ENCODE measurements at places on chromosomes 7 and 10.

- DNase-seq: no peak
Observed at GRCh38 chr10:93393211-93393610, 88.9 kb downstream of the MYOF start.

GRCh38 chr7:22427104-22427503 lies 70.2 kb upstream of the RAPGEF5 start:
- no peak for DNase-seq

DNA sequence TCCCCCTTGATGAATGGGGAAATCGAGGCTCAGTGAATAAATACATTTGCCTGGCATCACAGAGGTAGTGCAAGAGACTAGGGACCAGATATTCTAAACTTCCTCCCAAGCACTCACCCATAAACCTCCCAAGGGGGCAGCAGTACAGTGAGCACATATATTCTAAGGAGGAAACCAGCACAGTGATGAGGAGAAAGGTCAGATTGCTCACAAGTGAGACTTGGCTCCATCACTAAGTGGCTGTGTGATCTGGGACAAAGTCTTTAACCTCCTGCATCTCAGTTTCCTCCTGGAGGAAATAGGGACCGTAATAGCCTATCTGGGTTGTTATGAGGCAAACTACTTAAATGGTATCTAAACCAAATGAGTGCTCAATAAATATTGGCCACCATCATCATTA lies 4.3 kb downstream of the PLXNA4 start:
- DNase-seq: no peak

- no peak for DNase-seq
Observed at GRCh38 chr7:92131764-92132330, 2.4 kb downstream of the CYP51A1 start.

- DNase-seq: no peak
Observed at GRCh38 chr10:71285180-71285545, 33.9 kb upstream of the SLC29A3 start.

DNA sequence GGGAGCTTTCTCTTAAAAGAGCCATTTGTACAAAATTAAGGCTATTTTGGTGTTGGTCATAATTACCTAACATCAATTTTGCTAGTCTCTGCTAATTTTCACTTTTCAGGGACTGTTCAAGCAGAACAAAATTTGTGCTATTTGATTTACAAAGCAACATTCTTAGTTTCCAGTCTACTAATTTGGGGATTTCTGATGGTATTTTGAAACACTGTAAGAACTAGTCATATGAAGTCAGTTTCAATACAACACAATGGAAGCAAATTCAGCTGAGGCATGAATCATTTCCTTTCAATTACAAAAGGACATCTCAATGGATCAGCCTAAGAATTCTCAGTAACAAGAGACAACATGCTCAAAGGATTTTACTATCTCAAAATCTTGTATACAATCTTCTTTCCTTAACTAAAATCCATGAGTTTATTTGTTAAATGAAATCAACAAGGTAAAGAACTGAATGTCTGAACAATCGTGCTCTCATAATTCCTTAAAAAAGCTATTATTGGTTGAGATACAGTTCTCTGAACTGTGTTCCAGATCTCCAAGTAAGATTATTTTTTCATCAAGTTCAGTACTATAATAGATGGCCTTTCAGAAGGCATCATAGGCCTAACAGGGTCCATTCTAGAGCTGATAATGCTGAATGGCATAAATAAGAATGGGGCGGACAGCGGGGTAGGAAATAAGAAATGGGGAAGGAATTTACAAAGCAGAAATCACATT lies 144.6 kb downstream of the NRCAM start:
- no peak for DNase-seq

DNA sequence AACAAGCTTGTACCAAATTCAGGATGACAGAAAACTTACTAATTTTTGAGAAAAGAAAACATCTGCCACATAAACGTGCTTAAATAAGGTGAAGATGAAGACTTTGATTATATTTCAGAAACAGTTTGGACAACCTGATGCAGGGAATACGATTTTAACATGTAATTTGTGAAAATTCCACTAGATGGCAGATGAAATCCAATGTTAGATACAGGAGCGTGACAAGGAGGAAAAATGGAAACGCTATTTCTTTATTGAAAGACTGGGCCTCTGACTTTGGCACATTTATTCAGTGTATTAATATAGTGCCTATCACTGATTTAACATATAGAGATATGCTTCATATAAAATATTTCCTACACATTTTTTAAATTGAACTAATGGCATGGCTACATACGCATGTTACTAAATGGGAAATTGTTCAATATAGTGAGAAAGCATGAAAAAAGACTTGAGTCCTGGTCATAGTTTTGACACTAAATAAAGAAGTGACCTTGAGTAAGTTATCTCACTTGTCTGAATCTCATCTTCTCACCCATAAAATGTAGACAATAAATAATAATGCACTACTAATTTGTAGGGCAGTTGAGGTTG lies 60.7 kb downstream of the CD36 start:
- peak; percentile 16 for DNase-seq

DNA sequence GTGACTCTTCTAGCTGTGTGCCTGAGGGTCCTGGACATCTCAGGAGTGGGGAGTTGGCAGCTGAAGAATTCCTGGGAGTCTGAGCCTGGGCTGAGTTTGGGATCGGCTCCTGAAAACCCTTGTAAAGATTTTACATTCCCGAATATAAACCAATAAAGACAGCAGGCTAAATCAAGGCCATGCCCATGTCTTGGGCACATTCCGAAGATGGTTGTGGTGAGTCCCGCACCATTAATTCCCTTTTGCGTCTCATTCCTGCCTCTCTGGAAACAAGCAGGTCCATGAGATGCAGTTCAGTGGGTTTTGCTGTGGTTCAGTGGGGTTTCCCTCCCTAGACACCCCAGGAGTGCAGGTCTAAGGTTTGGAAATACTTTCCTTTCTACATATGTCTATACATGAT lies 90.9 kb downstream of the COL26A1 start:
- DNase-seq: no peak

DNA sequence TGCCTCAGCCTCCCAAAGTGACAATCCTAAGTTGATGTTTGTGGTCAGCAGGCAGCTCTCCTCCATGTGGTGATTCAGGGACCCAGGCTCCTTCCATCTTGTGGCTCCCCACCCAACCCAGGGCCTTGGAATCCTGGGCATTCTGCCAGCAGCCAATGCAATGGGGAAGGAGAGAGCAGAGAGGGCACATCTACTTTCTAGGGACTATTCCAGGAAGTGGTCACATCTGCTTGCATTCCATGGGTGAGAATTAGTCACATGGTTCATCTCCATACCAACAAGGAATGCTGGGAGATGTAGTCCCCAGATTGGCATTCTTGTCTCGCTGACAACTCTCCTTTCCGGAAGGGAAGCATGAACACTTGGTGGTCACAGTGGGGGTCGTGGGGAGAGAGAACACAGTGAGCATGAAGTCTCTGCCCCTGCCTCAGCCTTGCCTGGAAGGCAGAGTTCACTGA lies 9.9 kb upstream of the SRRM3 start:
- no peak for DNase-seq

DNA sequence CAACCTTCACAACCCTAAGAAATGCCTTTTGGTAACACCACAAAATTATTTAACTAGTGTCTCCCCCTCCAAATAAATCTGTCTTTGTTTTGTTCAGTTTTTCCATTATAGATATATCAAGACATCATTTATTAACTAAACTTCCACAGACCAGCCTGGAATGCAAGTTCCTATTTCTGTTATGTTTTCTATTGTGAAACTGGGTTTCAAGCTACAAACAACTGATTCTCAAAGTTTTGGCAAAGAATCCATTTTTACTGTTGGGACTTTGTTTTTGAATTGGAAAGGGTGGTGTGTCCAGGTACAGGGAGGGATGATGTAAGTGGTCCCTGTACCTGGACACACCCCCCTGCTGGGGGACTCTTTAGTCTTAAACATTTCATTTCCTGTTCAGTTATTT lies 36.2 kb downstream of the STAMBPL1 start:
- no peak for DNase-seq

GRCh38 chr7:93949423-93949822 lies 27.9 kb downstream of the GNG11 start:
- DNase-seq: no peak

DNA sequence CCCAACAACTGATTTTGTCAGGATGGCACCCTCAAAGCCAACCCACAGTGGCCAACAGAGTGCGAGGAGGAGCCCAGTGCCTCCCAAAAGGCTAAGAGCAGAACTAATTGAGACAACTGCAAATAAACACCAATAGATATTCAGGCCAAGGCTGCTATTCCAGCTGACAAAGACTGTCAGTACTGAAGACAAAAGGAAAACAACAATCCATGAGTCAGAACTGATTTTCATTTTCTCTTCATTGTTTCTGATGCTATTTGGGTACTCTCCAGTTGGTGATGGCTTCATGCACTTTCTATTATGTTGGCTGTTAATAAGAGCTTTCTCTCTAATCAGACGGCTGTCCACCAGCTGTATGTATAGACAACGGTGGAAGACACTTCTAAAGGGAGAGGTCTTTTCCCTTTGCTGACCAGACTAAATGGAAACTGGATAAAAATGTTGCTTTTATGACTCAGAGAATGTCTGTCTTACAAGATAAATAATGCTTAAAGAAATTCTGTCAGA lies 515.9 kb downstream of the PARD3 start:
- DNase-seq: no peak
